ENCODE measurements at places on chromosomes 12 and 14. TPM values are rescaled to one million over a fixed set of nuclear protein-coding genes. Genes with fewer than 3 reads are reported as not detected.

- no peak for DNase-seq
Observed at GRCh38 chr12:100833282-100833681, 38.7 kb downstream of the ANO4 start.

- no peak for DNase-seq
Observed at GRCh38 chr14:71758229-71758951, 173.8 kb upstream of the RGS6 start.

DNA sequence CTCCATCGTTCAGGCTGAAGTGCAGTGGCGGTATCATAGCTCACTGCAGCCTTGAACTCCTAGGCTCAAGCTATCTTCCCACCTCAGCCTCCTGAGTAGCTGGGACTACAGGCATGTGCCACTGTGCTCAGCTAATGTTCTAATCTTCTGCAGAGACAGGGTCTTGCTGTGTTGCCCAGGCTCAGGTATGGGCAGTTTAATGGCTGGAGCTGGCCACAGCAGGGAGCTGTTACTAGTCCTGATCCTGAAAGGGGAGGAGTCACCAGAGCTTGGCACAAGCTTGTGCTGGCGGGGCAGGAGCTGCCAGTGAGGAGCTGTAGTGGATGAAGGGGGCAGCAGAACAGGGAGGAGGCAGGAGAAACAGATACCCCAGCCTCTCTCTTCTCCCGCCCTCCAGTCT is 10.6 kb downstream of the TMEM120B start:
- DNase-seq: no peak

GRCh38 chr12:89968151-89968700 is 259.6 kb upstream of the ATP2B1 start:
- no peak for DNase-seq

DNA sequence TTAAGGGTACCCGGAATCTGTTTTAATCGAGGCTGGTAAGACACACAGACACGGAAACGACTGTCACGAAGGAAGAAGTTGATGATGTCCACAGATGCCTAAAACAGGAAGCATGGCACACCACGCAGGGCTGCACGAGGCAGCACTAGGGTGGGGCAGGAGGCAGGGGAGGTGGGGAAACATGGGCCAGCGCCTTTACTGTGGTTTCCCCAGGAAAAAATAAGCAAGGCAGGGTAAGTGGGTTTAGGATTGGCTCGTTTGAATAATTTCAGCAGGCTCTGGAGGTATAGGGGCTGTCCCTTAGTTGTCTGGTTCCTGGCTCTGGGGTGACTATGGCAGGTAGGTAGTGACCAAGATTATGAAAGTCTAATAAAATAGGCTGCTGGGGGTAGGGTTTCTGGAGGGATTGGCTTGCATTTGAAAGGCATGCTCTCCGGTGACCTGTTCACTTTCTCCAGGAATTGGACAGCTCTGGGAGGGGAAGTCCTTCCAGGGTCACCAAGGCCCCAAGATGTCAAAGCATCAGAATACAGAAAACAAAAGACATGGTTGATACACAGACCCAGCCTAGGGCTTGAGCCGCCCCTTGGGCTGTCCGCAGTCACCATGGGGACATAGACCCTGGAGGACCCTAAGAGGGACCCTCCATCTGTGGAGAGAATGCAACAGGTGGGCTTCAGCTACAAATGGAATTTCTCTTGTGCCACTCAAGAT is 35.3 kb downstream of the MAP1LC3B2 start:
- DNase-seq: no peak

DNA sequence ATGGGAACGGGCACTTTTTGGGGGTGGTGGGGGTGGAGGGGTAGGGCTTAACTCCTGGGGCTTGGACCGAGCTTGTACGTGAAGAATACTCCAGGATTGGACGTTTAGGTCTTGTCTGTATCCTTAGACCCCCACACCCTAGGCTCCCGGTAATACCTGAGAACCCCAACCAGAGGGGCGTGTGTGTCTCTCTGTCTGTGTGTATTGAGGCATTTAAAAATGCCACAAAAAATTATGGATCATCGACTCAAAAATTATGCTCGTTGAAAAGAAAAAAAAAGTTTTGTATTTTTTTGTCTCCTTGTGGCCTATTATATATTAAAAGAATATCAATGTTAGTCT is 459 bp downstream of the PPFIBP1 start:
- no peak for DNase-seq

DNA sequence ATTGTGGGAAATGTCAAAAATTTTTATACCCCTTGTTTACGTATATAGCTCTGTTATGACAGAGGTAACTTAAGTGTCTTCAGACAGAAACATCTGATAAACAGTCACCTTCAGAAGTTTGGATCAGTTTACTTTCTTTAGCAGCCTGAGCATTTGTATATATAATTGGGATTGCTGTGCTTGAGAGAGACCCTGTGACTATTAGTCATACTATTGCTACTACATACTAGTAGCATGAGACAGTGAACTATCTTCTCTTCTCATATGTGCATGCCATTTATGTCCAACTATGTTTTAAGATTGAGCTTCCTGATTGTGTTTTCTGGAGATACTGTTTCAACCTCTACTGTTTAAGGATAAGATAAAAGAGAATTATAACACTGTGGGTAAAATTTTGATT is 101.5 kb downstream of the PDE6H start:
- no peak for DNase-seq

- no peak for DNase-seq
Observed at GRCh38 chr14:101441710-101442109, 119.6 kb upstream of the DIO3 start.

- DNase-seq: no peak
Observed at GRCh38 chr12:60194678-60195077, 598.8 kb downstream of the SLC16A7 start.

DNA sequence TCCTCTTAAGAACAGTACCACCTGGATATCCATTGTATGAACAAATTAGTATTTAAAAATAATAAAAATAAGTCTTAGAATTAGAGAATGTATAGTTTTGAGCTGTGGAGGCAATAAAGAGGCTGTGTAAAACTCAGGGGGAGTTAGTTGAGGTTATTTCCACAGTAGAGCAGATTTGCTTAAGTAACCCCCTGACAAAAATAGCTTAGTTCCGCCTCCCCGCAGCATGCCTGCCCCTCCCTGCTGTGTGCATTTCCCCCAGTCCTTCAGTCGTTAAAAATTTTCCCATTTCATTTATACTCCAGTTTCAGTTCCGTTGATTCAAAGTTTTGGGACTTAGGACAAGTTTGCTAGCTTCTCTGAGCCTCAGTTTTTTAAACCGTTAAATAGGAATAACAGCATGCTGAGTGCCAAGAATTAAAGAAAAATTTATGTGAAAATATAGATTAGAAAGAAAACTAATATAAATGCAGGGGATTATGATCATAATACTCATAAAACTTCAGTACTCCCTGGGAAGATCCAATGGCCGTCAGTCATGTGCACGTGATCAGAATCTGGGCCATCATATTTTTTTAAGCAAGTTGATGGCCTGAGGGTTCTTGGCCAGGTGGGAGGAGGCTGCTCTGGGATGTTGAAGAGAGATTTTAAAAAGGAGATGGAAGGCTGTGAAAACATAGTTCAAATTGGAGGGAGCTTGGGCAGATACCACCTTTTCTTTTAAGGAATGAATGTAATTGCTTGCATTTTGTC is 14.5 kb upstream of the SLC38A2 start:
- DNase-seq: peak; percentile 68

GRCh38 chr12:132158677-132159554 is 14.7 kb downstream of the NOC4L start:
- DNase-seq: no peak

DNA sequence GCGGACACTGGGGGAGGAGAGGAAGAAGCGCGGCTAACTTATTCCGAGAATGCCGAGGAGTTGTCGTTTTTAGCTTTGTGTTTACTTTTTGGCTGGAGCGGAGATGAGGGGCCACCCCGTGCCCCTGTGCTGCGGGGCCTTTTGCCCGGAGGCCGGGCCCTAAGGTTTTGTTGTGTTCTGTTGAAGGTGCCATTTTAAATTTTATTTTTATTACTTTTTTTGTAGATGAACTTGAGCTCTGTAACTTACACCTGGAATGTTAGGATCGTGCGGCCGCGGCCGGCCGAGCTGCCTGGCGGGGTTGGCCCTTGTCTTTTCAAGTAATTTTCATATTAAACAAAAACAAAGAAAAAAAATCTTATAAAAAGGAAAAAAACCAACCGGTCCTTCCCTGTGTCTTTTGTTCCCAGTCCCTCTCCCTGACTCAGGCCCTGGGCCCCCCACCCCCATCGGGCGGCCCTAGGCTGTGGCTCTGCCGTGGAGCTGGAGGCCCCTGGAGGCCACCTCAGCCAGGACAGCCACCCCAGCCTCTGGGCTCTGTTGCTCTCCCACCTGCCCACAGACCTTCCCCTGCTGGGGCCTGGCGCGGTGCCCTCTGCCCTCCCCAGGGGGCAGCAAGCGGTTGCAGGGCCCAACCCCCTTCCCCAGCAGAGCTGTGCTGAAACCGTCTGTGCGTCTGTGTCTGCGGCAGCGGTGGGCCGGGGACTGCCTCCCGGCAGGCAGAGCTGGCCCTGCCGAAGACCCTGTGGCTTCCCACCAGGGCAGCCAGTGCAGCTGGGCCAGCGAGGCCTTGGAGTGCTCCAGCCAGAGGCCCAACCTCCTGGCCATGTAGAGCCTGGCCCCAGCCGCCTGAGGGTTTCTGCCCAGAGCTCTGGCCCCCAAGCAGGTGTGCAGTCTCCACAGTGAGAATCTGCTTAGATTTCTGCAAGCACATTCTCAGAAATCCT is 4.0 kb upstream of the CRIP2 start:
- DNase-seq: no peak

DNA sequence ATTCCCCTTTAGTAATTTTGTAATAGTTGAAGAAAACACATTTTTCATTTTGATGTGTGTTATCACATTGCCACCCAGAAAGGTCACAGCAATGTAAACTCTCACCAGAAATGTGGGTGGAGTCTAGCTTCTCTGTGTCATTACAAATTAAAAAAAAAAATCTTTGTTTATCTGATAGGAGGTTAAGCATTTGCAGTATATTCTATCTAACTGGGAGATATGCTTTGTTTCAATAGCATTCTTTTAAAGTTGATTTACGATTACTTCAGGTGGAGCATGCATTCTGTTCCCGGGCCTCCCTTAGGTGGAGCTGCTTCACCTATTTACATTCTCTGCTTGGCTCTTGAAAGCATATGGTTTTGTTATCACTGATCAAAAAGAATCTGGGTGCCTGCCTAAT is 7.8 kb downstream of the ADIPOR2 start:
- no peak for DNase-seq

GRCh38 chr14:30573226-30573814 is 14.4 kb downstream of the G2E3 start:
- DNase-seq: no peak

- no peak for DNase-seq
Observed at GRCh38 chr12:52698651-52699340, 4.5 kb downstream of the KRT77 start.

GRCh38 chr14:38310420-38310995 is 54.6 kb upstream of the CLEC14A start:
- no peak for DNase-seq

The OLR1 gene
- 1.2 TPM for total RNA-seq

The TRHDE gene
- 1.8 TPM for total RNA-seq

The STON2 gene
- 91.2 TPM for total RNA-seq

The SYT1 gene
- 1.6 TPM for total RNA-seq

The PRKCH gene
- 34.4 TPM for total RNA-seq

The DIO2 gene
- 71.7 TPM for total RNA-seq

All from tongue (tissue), 3 donors.